ENCODE measurements at places on chromosomes 2 and 18. TPM values are rescaled to one million over a fixed set of nuclear protein-coding genes. Genes with fewer than 3 reads are reported as not detected.

DNA sequence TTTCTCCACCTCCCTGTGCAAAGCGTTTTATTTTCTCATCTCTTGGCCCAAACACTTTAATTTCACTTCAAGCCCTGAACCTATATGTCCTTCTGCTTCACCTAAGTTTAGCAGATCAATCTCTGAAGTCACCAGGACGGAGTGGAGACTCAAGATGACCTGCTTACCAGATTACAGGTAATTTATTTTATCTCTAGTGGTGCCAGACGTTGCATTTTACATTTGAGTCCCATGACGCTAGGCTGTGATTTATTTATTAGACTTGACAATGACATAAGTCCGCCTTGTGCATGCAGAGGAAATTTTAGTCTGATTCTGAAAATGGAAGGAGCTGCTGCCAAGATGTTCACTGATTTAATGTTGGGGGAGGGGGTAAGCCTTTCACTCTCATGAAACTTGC is 73.9 kb downstream of the MRO start:
- DNase-seq, result no peak

- DNase-seq, result no peak
Observed at GRCh38 chr2:71070294-71071093, 2.0 kb downstream of the NAGK start.

GRCh38 chr2:160224507-160224906 is 24.4 kb upstream of the ITGB6 start:
- DNase-seq, result no peak

GRCh38 chr2:210586381-210586780 is 30.0 kb downstream of the CPS1 start:
- DNase-seq, result no peak

DNA sequence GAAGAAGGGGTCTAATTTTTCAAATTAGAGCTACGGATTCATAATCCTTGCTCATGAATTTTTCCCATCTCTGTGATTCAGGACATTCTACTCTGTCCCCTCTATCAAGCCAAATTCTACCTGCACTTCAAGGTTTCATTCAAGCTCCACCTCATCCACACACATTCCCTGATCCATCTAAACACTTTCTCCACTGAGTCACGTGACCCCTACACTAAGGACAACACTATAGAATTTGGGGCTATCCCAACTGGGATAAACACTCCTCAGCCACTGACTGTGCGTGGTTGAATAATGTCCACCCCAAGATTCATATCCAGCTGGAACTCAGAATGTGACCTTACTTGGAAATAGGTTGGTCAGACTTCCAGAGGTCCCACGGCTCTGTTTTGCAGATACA is 159.9 kb upstream of the ACVR2A start:
- DNase-seq, result no peak

- peak; percentile 35 for DNase-seq
Observed at GRCh38 chr2:230473378-230473777, 57.4 kb downstream of the SP100 start.

DNA sequence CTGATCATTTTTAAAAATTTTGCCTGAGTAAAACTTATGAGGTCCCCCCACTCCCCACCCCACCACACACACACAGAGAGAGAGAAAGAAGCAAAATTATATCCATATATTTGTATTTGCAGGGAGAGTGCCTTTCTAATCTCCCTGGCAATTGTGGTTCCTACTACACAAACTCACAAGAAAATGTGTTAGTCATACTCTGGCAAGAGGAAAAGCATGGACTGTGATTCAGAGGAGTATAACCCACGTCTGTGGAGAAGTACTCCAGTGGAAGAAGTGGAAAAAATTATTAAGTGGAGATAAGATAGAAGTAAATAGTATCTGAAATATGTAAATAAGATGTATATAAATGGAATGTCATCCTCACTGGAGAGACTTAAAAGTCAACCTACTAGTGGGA is 114.0 kb downstream of the DSEL start:
- peak; percentile 14 for DNase-seq

GRCh38 chr2:1988594-1988993 is 244.3 kb upstream of the PXDN start:
- DNase-seq, result no peak

DNA sequence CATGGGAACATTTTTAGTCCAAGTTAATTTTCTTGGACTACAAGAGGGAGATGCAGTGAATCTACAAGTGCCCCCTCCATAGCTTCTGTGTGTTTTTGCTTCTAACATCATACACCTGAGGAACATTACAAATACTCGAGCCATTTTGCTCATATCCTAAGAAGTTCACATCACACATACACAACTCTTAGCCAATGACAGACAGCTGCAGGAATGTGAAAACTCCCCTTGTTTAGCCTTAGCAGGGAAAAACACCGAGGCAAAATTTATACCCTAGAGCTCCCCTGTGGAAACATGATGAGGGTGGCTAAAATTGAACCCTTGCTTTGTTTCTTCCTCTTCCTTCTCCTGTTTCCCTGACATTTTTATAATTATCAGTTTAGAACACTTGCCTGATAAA is 928.3 kb upstream of the NRXN1 start:
- no peak for DNase-seq

- peak; percentile 27 for DNase-seq
Observed at GRCh38 chr18:26460449-26461091, 87.8 kb downstream of the KCTD1 start.

- no peak for DNase-seq
Observed at GRCh38 chr18:59612381-59612780, 84.8 kb downstream of the CCBE1 start.

GRCh38 chr2:222884114-222884771 is 23.4 kb downstream of the ACSL3 start:
- no peak for DNase-seq

GRCh38 chr2:88671786-88672427 is 19.6 kb upstream of the RPIA start:
- DNase-seq, result peak; percentile 29

The NAT8 gene
- not detected for total RNA-seq

The ZNF2 gene
- 8.1 TPM for total RNA-seq

The KCNK3 gene
- total RNA-seq, result not detected

The FIGN gene
- under 0.01 TPM for total RNA-seq

The ANO7 gene
- 1.0 TPM for total RNA-seq

The ALK gene
- total RNA-seq, result not detected

Measured in dermis microvascular lymphatic vessel endothelial cell (primary cell).